Neural progenitor cell (in vitro differentiated cells): ENCODE measurements at places on chromosomes 1 and 21.
A peak's percentile ranks its signal among the peaks of the same experiment; 100 is the strongest.

- no peak overlapping the region for H3K27ac ChIP-seq
- H3K4me3 ChIP-seq = no peak overlapping the region
- peak; percentile 39 for DNase-seq
- H3K27me3 ChIP-seq = no peaks in the 10 kb centered on the region
These were observed 177.8 kb upstream of the KLHDC7A start for GRCh38 chr1:18302788-18303413.

DNA sequence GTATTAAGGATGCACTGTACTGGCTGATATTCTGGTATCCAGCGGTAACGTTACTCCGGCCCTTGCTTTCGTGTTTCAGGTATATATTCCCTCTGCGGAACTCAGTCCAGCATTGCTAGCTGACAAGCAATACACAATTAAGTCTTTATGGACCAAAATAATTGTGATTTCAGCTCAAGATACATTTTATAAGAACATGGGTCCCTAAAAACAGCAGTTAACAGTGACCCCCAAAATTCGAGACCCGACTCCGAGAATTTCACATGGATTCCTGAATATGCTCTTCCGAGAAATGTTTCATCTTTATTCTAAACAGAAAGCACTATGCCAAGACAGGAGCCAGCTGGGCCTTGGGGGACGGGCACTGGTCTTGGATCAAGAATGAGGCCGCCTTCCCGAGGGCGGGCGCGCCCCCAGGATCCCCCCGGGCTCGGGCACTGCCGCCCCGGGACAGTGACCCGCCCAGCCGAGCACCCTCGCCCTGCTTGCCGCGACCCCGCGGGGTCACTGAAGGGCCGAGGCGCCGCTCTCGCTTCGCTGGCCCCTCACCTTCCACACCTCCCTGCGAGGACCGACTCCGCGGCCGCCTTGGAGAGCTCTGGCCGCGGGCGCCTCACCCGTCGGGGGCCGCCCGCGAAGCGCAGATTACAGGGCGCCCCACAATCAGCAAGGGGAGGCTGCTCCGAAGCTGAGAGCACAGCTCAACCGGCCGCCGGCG is 610 bp downstream of the SCYL3 start:
- H3K27ac ChIP-seq = peak overlapping the region; percentile 98
- peak overlapping the region; percentile 97 for H3K4me3 ChIP-seq
- H3K36me3 ChIP-seq = peaks cover 4% of the 10 kb centered on the region
- no peaks in the 10 kb centered on the region for H3K27me3 ChIP-seq
- peaks cover 12% of the 10 kb centered on the region for H3K4me1 ChIP-seq
- DNase-seq = peak; percentile 11

DNA sequence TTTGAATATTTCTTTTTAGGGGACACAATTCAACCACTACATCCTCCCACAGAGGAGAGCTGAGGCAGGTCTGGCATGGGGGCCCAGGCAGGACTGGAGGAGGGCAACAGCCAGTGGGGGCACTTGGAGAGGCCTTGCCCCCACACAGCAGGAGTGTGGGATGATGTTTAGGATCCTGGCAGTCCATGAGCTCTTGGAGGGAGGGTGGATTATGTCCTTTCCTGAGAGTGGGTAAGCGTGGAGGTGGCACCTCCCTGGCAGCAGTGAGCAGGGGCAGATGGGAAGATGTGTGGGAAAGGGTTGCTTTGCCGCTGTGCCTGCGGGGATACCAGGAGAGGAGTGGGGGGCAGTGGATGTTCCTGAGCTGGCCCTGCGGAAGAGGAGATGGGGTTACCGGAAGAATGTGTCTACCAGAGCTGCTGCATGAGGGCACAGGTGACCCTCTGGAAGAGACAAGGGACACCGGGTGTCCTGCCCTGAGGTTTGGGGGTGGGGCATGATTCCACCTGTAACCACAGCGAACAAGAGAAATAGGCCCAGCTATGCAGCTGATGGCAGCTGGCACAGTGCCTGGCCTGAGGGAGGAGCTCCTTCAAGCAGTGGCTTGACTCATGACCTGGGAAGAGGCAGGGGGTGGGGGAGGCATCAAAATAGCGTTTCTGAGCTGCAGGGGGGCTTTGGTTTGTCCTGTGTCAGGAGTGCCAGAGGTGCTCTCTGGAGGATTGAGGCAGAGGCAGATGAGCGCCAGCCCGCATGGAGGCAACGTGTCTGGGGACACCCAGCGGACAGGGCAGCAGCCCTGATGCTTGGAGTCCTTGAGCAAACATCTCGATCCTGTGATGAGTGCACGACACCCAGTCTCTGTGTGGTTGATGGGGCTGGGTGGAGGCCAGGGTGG is 123.9 kb upstream of the TMPRSS2 start:
- DNase-seq = no peak
- H3K27me3 ChIP-seq = no peaks in the 10 kb centered on the region
- H3K27ac ChIP-seq = no peak overlapping the region

DNA sequence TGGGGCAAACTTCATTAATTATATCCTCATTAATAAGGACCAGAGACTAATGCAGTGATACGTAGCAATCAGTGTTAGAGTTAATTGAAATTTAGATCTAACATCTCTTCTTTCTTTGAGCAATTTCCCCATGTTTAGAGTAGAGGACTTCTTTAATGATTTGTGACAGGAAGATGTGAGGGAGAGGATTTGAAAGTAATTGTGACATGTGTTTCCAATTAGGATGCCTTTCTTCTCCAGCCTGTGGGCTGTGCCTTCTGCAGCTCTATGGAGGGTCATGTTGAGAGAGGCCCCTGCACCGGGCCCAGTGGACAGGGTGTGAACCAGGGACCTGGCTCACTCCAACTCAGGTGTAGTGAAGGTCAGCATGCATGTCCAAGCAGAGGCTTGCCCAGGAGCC is 103.0 kb downstream of the GREM2 start:
- H3K4me1 ChIP-seq = no peaks in the 10 kb centered on the region
- no peaks in the 10 kb centered on the region for H3K27me3 ChIP-seq
- no peak overlapping the region for H3K27ac ChIP-seq
- DNase-seq = no peak

- H3K36me3 ChIP-seq = no peaks in the 10 kb centered on the region
- peaks cover 8% of the 10 kb centered on the region for H3K4me1 ChIP-seq
- no peak for DNase-seq
These were observed 73.1 kb upstream of the EDEM3 start for GRCh38 chr1:184827600-184828368.

GRCh38 chr1:181737056-181737455 is 253.7 kb downstream of the CACNA1E start:
- no peak overlapping the region for H3K4me3 ChIP-seq
- no peak overlapping the region for H3K27ac ChIP-seq
- no peaks in the 10 kb centered on the region for H3K36me3 ChIP-seq
- H3K4me1 ChIP-seq = no peaks in the 10 kb centered on the region
- H3K27me3 ChIP-seq = no peaks in the 10 kb centered on the region
- DNase-seq = peak; percentile 19

DNA sequence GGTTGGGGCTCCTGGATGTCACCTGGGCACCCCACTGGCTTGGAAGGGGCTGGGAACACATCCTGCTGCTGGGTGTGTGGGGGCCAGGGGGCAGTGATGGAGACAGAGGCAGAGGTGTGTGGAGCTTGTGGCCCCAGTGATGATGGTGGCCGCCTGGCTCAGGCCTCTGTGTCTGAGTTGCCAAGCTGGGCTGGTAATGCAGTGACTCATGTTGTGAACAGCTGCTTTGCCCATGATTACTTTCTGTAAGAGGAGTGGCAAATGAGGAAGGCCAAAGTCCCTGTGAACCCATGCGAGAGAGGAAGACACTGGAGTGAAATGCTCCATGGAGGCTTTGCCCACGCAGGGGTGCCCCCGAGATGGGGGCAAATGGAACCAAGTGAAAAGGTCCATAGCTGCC is 86.8 kb downstream of the KCNJ6 start:
- no peak for DNase-seq
- peaks cover 5% of the 10 kb centered on the region for H3K4me1 ChIP-seq
- no peaks in the 10 kb centered on the region for H3K27me3 ChIP-seq

DNA sequence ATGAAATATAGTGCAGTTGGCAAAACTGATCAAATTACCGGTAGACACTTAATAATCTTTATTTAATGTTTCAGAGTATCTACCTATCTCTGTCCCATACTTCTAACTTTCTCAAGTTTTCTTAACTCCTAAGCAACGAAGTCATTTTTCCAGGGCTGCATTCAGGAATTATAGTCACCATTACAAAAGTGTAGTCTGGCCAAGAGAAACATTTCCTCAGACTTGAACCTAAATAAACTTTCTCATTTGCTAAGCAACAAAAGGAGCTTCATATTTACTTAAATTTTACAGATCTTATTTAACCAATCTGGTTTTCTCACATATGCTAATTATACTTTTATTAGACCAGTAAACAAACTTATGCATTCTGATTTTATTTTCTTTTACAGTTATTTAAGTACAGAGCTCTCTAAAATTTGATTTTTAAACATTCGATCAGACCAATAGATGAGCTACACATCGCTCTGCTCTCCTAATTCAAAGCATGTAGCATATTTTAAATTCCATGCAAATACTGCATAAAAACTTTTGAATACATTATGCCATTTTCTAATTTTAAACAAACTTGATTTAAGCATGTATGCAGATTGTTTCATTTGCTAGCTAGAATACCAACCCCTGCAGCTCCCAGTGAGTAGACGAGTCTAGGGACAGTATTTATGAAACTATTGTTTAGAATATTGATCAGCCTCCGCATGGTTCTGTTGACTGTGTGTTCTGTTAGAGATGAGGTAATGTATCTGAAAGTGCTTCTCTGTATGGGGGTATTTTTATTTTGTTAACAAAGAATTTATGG is 201.4 kb downstream of the CHRM3 start:
- no peak overlapping the region for H3K27ac ChIP-seq
- H3K4me3 ChIP-seq = no peak overlapping the region
- H3K36me3 ChIP-seq = no peaks in the 10 kb centered on the region
- no peak for DNase-seq
